Kasumi-1 (cell line): ENCODE measurements at places on chromosomes 5 and 9.

DNA sequence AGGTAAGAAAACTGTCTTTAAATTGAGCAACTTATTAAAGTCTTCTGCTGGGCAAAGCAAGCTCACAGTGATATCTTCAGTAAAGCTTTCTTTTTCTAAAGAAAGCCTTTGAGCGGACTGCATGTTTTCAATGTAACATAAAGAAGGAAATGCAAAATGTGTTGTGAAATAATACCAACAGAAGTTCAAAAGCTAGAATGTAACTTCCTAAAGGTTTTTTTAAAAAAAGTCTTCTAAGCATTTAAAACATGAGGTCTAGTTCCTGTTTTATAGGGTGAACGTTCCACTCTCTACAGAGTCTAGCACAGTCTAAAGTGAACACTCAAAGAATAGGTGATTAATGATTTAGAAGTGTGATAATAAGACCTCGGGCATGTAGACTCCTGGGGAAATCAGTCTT, 62.9 kb downstream of the DENND1A start:
- DNase-seq = peak; percentile 83

- DNase-seq = no peak
These were observed 57.2 kb downstream of the RASGRF2 start for GRCh38 chr5:81017320-81017719.

DNA sequence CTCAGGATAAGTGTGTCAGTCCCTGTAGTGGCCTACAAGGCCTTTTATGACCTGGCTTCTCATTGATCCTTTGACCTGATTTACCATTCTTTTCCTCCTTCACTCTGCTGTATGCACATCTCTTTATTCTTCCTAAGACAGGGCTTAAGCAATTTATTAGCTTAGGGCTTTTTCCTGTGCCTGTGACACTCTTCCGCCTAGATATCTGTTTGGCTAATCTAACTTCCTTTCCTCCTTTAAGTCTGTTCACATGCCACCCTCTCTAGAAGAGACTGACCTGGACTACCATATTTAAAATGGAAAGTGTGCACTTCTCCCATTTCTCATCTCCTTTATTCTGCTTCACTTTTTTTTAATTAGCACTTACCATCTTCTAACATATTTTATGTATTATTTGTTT, 29.1 kb downstream of the FOCAD start:
- no peak for DNase-seq

GRCh38 chr5:174759091-174759490, 34.7 kb downstream of the MSX2 start:
- DNase-seq = no peak

DNA sequence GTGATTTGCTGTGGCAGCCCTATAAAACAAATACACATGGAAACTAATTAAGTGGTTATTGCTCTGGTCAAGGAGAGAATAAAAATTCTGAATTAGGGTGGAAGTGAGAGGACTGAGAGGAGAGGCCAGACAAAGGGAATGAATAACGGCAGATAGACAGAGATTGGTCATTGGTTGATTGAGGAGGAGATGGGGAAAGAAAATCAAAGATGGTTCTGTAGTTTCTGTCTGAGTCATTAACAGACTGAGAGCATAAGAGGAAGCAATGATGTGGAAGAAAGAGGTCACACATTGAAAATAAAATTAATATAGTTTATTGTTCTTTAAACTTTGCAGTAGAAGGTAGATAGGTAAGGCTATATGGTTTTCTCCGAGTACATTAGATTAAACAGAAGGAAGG, 469.8 kb downstream of the ACTL7B start:
- no peak for DNase-seq

GRCh38 chr9:124004593-124004992, 7.0 kb upstream of the LHX2 start:
- no peak for DNase-seq

GRCh38 chr9:131629825-131630204, 84.5 kb downstream of the PRRT1B start:
- DNase-seq = no peak

DNA sequence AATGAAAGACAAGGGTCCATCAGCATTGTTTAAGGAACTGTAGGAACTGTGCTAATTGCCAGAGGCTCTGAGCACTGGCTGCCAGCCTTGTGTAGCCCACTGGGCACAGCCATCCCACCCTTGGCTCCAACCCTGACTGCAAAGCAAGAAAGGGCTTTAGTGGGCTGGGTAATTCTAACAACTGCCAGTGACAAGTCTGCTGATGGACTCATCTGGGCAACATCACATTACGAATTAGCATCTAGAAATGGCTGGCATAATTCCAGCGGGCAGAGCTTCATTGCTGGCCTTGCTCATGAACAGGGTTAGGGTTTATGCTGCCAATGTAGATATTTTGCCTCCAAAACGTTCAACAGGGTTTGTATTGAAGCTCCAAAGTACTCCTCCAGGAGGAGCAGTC, 326.9 kb downstream of the ARHGEF28 start:
- DNase-seq = no peak
